ENCODE measurements at places on chromosomes 1 and 21. TPM values are rescaled to one million over a fixed set of nuclear protein-coding genes. Genes with fewer than 3 reads are reported as not detected.

Gene PPIAL4G
- total RNA-seq = not detected

Gene NTNG1
- 0.22 TPM for total RNA-seq

Gene NBPF4
- 0.66 TPM for total RNA-seq

Gene KIF1B
- 28.3 TPM for total RNA-seq

Gene GLMN
- 5.7 TPM for total RNA-seq

Gene UBQLN4
- total RNA-seq = 18.4 TPM

Gene S100A2
- 2.1 TPM for total RNA-seq

Gene BATF3
- 0.88 TPM for total RNA-seq

Gene CTTNBP2NL
- 26.8 TPM for total RNA-seq

Gene AMY2A
- total RNA-seq = not detected

Gene SYNC
- 6.3 TPM for total RNA-seq

Gene RIIAD1
- total RNA-seq = not detected

Gene ODR4
- 15.8 TPM for total RNA-seq

Gene DNALI1
- total RNA-seq = 6.3 TPM
